ENCODE measurements at places on chromosomes 4 and X.

GRCh38 chr4:38287101-38287851, 327.1 kb downstream of the PTTG2 start:
- no peak for DNase-seq

DNA sequence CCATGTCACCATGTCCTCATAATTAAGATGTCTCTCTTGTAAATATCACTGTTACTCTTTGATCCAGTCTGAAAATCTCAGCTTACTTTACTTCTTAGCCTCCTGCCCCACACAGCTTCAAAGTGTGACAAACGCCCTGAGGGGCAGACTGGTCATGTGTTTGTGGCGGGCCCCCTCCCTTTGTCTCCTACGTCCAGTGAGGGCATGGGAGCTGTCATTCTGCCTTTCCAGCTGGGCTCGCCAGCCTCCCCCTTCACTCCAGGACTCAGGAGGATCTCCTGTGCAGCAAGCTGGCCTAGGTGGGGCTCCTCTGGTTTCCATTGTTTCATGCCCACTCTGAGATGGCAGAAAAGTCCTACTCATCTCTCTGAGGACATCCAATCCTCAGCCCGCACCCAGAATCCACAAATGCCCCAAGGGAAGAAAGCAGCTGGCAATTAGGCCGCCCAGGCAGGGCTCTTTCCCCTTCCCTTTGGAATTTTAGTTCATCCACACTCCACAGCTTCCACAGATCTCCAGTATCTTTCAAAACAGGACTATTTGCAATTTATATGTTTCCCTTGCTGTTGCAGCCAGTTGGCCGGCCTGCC, 86.4 kb upstream of the C4orf50 start:
- no peak for DNase-seq

- no peak for DNase-seq
Measured at GRCh38 chrX:56783996-56784620, 55.1 kb downstream of the NBDY start.

- DNase-seq: no peak
Measured at GRCh38 chr4:86910820-86911684, 18.8 kb upstream of the C4orf36 start.

DNA sequence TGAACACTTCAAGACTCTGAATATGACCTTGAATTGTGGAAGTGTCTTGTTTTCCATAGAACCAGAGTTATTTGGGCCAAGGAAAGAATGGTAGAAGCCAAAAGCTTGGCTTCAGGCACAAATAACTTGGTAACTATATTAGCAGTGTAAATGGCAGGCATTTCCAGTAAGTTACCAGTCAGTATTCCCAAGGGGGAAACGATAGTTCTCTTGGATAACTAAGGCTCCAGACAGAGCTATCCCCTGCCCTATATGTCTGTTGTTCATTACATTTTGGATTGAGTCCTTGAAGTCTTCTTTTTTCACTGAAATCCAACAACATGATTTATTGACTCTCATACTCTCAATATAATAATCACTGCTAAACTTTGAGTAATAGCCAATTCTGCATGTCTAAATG, 364.1 kb downstream of the MAGEB5 start:
- no peak for DNase-seq

DNA sequence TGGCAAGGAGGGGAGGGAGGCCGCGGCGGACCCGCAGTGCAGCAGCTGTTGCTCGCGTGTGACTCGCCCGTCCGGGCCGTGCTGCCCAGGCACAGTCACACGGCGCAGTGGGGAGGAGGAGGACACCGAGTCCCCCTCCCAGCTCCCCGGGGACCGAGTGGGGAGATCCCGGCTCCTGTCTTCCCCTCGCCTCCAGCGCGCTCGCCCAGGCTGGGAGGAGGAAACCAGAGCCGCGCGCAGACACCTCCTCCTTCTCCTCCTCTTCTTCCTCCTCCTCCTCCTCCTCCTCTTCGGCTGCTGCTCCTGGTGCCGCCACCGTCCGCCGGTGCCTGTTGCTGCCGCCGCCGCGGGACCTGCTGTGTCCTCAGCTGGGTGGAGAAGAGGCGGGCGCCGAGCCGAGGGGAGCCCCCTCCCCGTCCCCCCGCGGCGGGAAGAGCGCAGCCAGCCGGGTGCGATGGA, at the start of gene TBC1D1:
TBC1D1 (plus strand) TSS at position 284 of the 459 bp plus-strand sequence. CDS start 11,012 bp downstream, outside the sequence.
- peak; percentile 37 for DNase-seq

GRCh38 chr4:24615977-24616376, 31.6 kb upstream of the DHX15 start:
- DNase-seq: no peak

DNA sequence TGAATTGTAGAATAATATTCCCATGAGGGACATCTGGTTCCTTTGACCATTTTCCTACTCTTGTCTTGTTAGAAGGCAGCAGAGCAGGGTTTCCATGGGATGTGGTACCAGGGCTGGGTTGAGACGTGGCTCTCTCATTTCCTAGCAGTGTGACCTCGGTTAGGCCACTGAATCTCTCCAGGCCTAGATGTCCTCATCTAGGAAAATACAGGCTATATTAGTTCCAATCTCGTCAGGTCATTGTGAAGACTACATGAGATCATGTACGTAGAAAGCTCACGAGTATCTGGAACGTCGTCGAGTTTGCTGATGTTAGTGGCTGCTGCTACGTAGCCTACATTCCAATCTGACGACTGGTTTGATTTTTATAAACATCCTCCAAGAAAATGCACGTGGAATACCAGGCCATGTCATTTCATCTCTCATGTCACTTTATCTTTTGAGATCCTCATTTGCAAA, 278.2 kb upstream of the GATB start:
- DNase-seq: no peak

DNA sequence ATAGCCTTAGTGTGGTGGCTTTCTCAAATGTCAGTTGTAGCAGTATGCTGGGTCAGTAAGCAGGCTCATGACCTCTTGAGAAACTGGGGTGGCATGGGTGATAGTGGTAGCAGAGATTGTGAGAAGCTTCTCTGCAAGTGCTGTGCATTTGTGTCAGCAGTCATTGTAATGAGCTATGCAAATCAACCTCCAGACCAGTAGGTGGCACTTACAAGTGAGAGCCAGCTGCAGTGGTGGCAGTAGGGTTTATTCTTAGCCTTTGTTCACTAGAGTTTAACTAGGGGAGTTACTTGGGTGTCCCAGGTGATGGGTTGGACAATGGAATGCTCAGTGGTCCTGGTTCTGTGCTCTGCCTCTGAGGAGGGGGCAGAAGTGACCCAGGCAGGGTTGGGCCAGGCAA, 818.7 kb downstream of the PCDH7 start:
- no peak for DNase-seq

DNA sequence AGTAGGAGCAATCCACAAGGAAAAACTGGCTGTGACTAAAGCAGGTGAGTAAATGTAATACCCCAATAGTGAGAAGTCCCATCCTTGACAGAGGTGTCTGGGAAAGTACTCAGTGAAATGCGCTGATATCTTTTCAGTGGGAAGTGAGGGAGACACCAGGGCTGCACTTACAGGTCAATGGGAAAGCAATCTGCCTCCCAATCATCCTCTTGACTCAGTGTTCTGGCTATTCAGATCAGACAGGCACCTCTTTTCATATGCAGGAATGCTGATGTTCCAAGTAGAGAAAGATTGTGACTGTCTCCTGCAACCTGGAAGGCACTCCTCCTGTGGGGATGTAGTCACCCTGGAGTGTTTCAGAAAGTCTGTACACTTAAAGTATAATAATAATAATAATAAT, 39.9 kb upstream of the SPIN2A start:
- no peak for DNase-seq

All from activated effector memory CD4-positive, alpha-beta T cell treated with Interleukin-2 at 50 U/mL for 16 hours (primary cell).